RKO (cell line): ENCODE measurements at places on chromosomes 5 and 9.

DNA sequence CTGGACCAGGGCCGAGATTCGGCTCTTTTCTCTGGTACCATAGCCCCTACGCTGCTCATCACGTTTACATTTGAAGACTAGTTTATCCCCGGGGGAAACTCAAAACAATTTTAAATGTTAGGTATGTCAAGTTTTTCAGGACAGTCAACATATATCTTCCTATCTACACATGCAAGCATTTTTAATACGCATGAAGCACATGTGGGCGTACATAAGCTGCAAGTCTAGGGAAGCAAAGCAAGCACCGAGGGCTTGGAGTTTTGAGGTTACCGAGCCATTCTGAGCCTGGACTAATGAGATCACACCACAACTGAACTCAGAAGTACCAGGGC lies 154.4 kb downstream of the AUH start:
- no peak for DNase-seq

- no peak for DNase-seq
These were observed 992.1 kb downstream of the MAT2B start for GRCh38 chr5:164497311-164498064.

GRCh38 chr9:35915681-35916294 lies 6.5 kb downstream of the SPAAR start:
- no peak for DNase-seq

DNA sequence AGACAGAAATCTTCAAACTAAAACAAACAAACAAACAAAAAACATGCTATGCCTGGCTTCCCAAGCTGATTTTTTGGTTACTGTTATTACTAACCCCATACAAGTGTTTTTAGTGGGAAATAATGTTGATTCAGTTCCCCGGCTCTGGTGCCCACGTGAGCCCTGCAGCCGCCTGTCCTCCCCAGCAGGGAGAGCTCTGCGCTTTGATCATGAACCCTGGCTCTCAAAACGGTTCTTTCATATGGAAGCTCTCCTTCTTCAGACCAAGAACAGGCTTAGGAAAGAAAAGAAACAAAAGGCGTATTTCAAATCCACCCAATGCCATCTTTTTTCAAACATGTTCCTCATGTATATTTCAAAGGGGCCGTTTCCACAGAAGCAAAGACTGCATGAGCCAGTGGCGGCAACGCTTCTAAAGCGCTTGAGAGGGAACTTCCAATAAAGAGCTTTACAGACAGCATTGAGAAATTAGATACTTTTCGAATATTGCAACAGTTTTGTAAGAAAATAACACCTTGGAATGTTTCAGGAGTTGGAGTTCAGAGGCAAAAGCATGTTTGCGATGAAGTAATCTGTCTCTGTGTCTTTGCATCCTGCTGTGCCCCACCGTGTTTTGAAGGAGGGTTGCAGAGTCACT lies 74.8 kb downstream of the ICE1 start:
- DNase-seq = peak; percentile 61

- no peak for DNase-seq
These were observed 1576.5 kb downstream of the EFNA5 start for GRCh38 chr5:106094204-106094607.

GRCh38 chr9:122572456-122572855 lies 10.7 kb downstream of the OR1L8 start:
- DNase-seq = no peak

DNA sequence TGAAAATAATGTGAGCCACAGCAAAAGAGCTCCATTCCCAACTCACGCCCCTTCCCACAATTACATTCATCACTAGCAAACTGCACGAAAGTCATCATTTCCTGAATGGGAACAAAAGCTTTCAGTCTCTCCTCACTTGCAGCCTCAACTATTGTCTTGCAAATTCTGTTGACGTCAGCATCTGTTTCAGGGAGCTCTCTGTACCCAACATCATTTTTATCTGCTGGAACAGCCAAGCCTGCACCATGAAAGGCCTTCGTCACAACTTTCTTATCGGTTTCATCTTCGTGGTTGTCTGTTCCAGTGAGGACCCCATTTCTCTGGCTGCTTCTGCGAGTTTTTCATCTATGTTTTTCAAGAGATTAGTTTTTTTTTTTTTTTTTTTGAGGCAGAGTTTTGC lies 14.3 kb upstream of the RNF130 start:
- no peak for DNase-seq

DNA sequence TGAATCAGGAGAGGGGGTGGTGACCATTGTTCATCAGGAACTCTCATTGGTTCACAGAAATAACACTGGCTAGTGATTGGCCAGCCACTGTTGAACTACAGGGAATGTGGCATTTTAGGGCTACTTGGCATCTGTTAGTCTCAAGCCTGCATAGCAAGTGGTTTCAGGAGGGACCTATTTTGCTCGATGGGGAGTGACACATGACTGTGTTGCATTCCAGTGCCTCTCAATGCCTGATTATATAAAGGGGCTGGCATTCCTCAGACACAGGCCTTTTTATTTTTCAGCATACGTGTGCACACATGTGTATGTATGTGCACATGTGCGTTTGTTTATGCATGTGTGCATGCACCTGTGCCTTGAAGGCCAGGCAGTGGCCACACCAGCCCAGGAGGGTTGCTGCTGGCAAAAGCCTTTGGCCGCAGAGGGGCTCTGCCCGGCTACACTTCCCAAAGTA lies 23.2 kb downstream of the FGD3 start:
- peak; percentile 50 for DNase-seq

- DNase-seq = no peak
These were observed 25.2 kb upstream of the MSH3 start for GRCh38 chr5:80629281-80629680.

- DNase-seq = no peak
These were observed 14.4 kb upstream of the PHF19 start for GRCh38 chr9:120891245-120891883.

- DNase-seq = no peak
These were observed 831.0 kb downstream of the SEMA5A start for GRCh38 chr5:8714861-8715260.

DNA sequence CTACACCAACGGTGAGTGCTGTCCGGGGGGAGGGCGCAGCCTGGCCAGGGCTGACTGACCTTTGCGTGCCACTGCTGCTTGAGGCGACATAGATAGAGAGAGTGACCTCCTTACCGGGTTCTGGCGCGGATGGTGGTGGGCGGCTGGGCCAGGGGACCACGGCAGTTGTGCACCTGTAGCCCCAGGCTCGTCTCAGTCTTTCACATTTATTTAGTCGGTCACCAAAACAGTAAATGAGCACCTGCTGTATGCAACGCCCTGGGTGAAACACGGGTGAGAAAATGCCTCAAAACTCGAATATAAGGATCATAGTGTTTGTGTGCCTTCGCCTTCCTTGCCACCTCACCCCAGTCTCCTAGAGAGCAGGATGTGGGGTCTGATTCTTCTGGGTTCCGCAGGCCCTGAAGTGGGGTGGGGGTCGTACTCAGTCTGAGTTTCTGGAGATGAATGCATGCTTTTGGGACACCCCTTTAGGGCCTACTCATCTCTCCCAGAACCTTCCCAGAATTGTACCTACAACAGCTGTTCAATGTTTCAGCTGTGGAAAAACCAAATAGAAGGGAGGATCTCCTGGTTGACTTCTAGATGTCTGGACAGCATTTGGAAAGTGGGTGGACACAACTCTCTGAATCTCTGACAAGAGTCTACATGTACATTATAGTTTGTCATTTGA lies 714 bp downstream of the SEC24A start:
- peak; percentile 38 for DNase-seq

- DNase-seq = no peak
These were observed 431.6 kb upstream of the C9orf72 start for GRCh38 chr9:28004900-28005299.

- DNase-seq = peak; percentile 28
These were observed 18.7 kb upstream of the DCAF12 start for GRCh38 chr9:34145165-34145564.

GRCh38 chr9:137021979-137022661 lies 5.9 kb downstream of the ABCA2 start:
- peak; percentile 99 for DNase-seq

- no peak for DNase-seq
These were observed 383.9 kb downstream of the MAT2B start for GRCh38 chr5:163889369-163889768.

DNA sequence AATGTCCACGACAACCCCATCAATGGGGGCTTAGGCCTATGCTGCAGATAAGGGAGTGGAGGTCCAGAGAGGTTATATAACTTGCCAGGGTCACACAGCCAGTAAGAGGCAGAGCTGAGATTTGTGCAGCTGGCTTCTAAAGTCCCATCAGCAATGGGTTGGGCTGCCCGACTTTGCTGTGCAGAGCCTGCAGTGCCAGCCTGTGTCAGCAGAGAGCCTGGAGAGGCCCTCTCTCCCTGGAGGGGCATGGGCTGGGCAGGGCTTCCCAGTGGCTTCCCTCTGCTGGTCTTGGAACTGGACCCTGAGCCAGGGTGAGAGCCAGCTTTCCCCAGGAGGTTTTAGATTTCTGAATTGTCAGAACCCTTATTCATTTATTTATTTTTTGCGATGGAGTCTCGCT lies 77.2 kb upstream of the RAPGEF1 start:
- no peak for DNase-seq

- DNase-seq = no peak
These were observed 3.7 kb downstream of the IL3 start for GRCh38 chr5:132064140-132064539.

DNA sequence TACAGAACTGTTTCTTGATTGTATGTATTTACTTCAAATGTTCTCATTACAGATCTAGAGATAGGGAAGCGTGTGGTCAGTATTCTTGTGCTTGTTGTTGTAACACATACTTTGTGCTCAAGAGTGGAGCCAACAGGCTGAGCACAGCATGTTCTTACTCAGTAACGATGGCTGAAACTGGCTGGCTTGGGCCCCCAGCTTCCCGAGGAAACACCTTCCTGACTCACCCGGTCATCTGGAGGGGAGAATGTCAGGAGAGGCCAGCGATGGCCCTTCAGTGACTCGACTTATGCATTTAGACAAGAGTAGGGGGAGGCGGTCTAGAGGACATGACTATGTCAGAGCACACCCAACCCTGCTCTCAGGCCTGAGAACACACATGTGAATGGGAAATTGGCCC lies 25.6 kb downstream of the ZNF474 start:
- peak; percentile 77 for DNase-seq

DNA sequence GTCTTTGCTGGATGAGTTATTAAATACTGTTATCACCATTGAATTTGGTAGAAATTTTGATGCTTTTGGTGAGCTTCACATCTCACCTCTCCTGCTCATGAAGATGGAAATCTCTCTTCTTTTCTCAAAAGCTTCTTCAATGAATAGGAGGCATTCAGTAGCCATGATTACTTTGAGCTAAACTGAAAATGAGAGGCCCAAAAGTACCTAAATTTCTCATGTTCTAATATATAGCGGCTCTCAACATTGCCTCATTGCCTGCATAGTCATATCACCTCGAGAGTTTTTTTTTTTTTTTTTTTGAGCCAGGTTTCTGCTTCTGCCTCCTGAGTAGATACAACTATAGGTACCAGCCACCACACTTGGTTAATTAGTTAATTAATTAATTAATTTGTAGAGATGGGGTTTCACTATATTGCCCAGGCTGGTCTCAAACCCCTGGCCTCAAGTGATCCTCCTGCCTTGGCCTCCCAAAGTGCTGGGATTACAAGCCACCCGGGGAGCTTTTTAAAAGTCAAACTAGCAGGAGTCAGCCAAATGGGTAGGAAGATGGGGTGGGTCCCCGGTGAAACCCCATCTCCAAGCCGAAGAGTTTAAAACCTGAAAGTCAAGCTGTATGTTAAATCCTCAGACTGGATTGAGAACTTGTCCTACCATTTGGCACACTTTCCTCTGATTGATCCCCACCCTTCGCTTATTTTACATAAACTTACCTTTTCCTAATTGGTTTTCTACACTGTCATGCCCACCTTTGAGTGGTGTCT lies 169.0 kb downstream of the DOCK2 start:
- no peak for DNase-seq

DNA sequence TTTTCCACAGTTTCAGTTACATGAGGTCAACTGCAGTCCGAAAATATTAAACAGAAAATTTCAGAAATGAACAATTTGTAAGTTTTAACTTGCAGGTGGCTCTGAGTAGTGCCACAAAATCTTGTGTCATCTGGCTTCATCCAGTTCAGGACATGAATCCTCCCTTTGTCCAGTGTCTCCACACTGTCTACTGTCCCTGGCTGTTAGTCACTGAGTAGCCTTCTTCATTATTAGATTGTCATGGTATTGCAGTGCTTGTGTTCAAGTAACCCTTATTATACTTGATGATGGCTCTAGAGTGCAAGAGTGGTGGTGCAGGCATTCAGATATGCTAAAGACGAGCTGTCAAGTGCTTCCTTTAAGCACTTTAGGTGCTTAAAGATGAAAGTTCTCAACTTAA lies 65.3 kb downstream of the CFAP95 start:
- DNase-seq = no peak

GRCh38 chr9:130996676-130997394 lies 12.1 kb upstream of the LAMC3 start:
- no peak for DNase-seq

- DNase-seq = no peak
These were observed 13.6 kb downstream of the NAIF1 start for GRCh38 chr9:128053560-128053959.

DNA sequence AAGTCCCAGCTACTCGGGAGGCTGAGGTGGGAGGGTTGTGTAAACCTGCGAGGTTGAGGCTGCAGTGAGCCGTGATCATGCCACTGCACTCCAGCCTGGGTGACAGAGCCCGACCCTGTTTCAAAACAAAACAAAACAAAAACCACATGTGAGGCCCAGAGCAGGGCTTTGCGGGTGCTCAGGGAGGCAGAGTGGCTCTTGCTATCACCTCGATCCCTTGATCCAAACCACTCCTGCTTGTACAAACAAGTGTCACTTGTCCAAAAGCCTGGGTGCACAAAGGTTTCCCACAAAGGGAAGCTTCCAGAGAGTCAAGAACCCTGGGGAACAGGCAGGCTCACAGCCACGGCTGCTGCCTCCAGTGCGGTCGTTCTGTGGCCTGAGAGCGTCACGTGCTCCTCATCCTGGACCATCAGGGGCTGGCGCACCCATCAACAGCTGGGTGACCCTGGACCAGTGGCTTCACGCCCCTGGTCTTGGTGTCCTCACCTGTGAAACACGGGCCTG lies 162.7 kb downstream of the C9orf50 start:
- no peak for DNase-seq

DNA sequence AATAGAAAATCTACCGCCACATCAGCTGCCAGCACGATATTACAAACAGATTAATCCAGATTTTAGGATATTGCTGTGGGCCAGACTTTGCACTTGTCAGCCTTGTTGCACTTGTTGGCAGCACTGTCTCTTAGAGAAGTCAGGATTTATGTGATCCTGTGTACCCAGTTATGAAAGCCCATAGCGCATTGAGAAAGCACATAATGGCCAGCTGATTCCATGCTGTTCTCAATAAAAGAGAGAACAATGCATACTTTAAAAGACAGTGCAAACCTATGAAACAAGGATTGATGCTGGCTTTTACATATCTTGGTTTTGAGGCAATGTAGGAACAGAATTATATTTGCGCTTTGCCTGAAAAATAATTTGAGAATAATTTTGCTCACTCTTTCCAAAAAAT lies 140.8 kb downstream of the CEP120 start:
- no peak for DNase-seq

GRCh38 chr5:65801352-65801783 lies 79.4 kb downstream of the NLN start:
- DNase-seq = no peak

GRCh38 chr9:89743573-89744254 lies 138.9 kb downstream of the GADD45G start:
- no peak for DNase-seq
